ENCODE measurements at places on chromosomes 4 and X.

- DNase-seq: no peak
These were observed 159.2 kb downstream of the BTC start for GRCh38 chr4:74635074-74635473.

GRCh38 chr4:58649226-58649625 is 1539.0 kb upstream of the IGFBP7 start:
- DNase-seq: no peak

DNA sequence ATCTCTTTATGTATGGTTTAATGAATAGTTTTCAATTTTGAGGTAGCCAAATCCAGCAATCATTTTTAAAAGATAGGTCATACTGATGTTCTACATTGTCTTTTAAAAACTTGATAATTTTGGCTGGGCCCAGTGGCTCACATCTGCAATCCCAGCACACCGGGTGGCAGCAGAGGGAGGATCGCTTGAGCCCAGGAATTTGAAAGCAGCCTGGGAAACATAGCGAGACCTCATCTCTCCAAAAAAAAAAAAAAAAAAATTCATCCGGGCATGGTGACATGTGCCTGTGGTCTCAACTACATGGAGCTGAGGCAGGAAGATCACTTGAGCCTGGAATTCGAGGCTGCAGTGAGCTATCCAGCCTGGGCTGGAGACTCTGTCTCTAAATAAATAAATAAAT is 419.8 kb downstream of the GALNTL6 start:
- no peak for DNase-seq

DNA sequence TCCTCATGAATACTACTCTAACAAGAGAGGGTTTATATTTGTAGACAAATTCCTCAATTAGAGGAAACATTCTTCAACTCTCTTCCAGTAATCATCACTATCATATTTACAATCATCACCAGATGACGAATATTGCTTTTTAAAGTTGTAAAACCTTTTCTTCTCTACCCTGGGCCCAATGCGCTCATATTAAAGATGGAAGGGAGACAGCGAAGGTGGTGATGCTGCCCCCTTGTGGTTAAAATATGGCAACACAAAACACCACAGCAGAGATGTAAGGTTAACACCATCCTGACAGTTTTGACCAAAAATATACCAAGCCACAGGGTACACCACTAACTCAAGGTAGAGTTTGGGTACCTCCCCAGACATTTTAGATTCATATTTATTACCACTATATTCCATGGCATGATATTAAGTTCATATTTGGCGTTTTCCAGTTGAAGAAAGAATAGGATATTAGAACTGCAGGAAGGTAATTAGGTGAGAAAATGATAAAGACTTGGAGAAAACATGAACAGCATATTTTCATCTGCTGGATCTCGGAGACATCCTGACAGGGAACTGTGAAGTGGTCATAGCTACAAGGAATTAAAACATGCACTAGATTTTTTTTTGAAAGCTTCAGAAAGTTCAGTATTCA is 72.8 kb downstream of the SLC9A7 start:
- peak; percentile 19 for DNase-seq

DNA sequence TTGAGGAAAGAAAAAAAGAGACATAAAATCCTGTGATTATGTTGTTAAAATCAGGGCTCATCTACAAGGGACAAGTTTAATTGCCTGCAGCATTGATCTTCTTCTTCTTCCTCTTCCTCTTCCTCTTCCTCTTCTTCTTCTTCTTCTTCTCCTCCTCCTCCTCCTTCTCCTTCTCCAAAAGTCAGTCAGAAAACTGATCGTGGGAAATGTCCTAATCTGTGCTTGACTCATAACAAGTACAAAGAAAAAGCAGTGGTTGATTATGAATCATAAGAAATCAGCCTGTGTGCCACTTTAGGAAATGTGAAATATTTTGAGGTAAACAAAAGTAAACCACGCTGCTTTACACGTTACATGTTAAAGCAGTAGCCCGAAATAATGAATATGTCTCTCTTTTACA is 2.7 kb upstream of the ATP10D start:
- DNase-seq: peak; percentile 12

DNA sequence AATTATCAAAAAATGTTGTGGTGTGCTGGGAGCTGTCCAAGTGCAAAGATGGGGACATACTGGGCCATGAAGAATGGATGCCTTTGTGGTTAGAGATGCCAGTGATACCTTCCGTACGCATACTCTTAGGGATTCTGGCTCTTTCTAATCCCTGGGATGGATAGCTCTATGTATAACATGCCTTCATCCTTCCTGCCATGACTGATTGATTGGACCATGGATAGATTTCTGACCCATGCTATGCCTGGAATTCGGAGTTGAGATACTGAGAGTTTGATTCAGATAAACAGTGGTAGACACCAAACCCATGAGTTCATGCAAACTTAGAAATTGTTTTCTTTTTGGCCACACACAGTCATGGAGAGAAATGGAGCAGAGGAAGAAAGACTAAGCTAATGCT is 147.2 kb upstream of the WDFY3 start:
- DNase-seq: no peak
